EH (cell line): ENCODE measurements at places on chromosomes 16 and 17.
A peak's percentile ranks its signal among the peaks of the same experiment; 100 is the strongest.

GRCh38 chr16:1081734-1082265 is 9.3 kb downstream of the SSTR5 start:
- no peak for DNase-seq

GRCh38 chr17:78842881-78843565 is 2.4 kb upstream of the USP36 start:
- DNase-seq: peak; percentile 52

- no peak for DNase-seq
These were observed 238.9 kb downstream of the CDH8 start for GRCh38 chr16:61797296-61797795.

GRCh38 chr17:60618854-60619526 is 19.0 kb downstream of the PPM1D start:
- peak; percentile 43 for DNase-seq
